Stimulated activated CD8-positive, alpha-beta memory T cell treated with anti-CD3 and anti-CD28 coated beads, Interleukin-2, amount 100 ng/mL, for 48 hours (primary cell): ENCODE measurements at places on chromosomes 5 and 9.

DNA sequence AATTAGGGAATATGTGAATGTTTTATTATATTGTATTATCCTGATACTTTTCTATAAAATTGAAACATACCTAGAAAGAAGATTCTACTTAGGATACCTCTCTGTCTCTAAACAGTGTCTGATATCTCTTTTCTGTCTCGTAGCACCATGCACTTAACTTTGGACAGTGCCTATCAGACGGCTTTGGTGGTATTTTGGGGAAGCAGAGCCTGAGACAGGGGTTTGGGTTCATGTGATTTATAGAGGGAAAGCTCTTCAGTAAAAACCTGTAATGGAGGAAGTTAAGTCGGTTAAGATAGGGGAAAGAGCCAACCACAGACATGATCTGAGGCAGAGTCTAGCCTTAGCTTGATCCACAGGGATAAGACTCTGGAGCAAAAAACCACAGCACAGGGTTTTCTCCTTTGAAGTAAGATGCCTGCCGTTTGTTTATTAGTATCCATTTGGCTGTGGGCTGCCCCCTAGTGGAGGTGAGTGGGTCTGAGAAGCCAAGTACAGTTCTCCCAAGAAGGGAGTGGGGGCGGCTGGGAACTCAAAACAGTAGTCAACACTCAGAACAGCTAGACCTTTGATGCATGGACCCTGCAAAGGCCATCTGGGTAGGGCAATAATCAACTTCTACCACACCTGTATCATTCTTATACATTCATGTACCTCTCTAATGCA lies 141.2 kb upstream of the ASTN2 start:
- DNase-seq, result peak; percentile 24

GRCh38 chr9:133773889-133774655 lies 35.9 kb upstream of the SARDH start:
- no peak for DNase-seq

DNA sequence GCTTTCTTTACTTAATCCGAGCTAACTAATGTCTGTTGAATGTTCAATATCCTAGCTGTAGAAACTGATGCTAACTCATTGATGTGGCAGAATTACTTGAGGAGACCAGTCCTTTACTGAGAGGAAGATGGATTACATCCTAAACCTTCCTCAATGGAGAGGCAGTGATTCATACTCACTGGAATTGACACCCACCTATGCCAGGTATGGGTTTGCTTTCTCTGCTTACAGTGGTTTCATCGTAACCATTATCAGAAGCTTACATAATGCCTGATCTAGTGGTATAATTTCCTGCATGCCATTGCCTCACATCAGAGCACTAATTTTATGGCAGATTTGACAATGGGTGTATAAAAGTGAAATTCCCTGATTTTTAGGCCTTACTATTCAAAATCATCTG lies 384.7 kb downstream of the ANXA1 start:
- DNase-seq, result no peak

DNA sequence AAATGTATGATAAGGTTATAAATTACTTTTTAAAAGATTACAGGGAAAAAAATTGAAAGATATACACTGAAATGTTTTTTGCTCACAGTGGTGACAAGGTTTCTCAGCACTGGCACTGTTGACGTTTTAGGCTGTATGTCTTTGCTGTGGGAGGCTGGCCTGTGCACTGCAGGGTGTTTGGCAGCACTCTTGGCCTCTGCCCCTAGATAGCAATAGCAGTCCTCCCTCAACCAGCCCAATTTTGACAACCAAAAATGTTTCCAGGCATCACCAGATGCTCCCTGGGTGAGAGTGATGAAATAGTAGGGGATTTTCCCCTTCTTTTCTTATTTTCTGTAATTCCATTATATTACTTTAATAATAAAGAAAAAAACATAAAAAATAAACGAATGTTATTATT lies 3.3 kb downstream of the CD274 start:
- no peak for DNase-seq

DNA sequence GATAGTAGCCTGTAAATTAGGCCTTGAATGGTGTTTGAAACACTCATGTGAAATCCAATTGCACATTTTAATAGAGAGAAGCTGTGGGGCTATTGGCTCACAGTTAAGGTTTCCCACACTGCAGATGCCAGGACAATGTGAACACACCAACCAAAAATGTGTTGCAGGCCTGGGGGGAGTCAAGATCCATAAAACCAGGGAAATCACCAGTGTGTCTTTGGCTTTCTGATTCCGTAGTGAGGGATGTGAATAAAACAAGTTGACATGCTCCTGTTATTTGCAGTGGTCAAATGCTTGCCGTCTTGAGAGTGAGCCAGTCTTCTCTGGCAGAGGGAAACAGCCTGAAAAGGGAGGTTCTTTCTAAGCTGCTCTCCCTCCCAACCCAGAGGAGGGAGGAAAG lies 79.0 kb downstream of the ZNF462 start:
- DNase-seq, result no peak

DNA sequence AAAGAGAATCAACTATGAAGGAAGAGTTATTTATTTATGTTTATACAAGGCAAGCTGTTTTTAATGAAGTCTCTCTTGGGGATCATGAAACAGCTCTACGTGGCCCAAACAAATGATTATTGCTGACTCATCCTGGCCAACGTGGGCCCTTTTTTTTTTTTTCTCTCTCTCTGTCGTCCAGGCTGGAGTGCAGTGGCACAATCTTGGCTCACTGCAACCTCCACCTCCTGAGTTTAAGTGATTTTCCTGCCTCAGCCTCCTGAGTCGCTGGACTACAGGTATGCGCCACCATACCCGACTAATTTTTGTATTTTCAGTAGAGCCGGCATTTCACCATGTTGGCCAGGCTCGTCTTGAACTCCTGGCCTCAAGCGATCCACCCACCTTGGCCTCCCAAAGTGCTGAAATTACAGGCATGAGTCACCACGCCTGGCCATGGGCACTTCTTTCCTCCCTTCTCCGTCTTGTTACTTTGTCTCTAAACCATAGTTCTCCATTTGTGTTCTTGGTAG lies 98.3 kb downstream of the BASP1 start:
- no peak for DNase-seq

- no peak for DNase-seq
These were observed 458.6 kb downstream of the ZSWIM6 start for GRCh38 chr5:61790678-61791077.

- DNase-seq, result no peak
These were observed 168.5 kb downstream of the SLC24A2 start for GRCh38 chr9:19620326-19620725.

DNA sequence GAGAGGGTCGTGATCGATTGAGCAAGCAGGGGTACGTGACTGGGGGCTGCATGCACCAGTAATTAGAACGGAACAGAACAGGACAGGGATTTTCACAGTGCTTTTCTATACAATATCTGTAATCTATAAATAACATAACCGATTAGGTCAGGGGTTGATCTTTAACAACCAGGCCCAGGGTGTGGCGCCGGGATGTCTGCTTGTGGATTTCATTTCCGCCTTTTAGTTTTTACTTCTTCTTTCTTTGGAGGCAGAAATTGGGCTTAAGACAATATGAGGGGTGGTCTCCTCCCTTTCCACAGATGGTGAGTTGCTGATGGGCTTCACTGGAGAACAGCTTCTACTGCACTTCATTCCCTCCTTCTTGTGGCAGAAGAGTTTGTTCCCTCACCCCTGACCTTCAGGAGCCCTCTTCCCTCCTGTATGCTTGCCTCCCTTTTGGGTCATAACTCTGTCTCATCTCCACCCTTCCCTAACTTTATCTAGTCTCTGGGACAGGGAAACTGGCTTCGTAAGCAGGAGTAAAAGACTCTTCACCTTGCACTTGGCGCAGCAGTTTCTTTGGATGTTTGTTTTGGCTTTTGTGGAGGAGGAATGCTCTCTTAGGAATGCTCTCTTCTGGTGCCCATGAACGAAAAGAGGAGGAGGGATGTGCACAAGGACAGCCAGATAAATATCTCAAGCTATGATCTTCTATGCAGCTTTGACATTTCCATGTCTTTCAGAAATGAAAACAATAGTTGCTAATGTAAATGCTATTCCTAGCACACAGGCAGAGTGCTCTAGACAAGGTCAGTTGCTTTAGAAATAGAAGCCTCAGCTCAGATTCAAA lies 139.8 kb upstream of the RPS23 start:
- DNase-seq, result no peak

- DNase-seq, result no peak
These were observed 37.8 kb downstream of the B4GALT1 start for GRCh38 chr9:33129251-33129885.

GRCh38 chr5:59173578-59173977 lies 590.7 kb downstream of the RAB3C start:
- no peak for DNase-seq

DNA sequence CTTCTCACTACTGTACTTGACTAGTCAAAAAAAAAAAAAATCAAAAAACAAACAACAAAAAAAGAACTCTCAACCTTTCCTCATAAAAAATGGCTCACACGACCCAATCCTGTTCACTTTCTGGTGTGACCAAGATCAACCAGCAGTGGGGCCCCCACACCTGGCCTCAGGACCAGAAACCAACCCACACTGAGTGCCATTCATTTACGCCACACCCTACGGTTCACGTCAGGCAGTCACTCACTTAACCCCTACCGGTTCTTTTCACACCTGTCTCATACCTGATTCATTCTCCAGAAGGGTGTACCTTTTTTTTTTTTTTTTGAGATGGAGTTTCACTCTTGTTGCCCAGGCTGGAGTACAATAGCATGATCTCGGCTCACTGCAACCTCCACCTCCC lies 5.7 kb downstream of the SUSD1 start:
- DNase-seq, result no peak

GRCh38 chr5:168364151-168364661 lies 72.8 kb downstream of the WWC1 start:
- no peak for DNase-seq

- DNase-seq, result no peak
These were observed 19.3 kb upstream of the SLC25A51 start for GRCh38 chr9:37923118-37923795.

DNA sequence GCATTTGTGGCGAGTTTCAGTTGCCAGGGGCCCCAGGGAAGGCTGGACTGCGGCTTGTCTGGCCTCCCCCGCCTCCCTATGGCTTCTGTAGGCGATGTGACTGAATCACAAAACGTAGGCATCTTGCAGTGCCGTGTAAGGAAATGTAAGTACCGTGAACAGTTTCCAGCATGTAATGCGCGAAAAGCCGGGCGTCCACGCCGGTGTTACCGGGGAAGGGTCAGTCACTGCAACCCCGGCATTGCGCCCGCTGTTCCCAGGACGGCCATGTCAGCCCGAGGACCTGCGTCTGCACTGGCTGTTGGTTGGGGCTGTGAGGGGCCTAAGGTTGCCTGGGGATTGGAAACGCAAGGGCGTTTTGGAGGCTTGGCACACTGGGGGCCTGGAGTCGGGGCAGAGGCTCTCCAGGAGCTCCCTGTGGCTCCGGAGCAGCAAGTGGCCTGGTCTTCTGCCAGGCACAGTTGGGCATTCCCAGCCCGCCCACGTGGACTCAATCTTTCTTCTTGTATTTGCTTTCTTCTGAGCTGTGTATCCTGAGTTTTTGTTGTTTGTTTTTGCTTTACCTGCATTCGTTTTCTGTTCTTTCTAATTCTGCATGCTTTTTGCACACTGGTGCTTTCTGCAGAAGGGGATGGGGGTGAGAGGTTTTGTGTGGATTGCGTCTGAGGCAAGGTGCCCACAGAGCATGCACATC lies 36.9 kb upstream of the PLEKHG4B start:
- no peak for DNase-seq

GRCh38 chr9:70030156-70030555 lies 13.5 kb upstream of the MAMDC2 start:
- no peak for DNase-seq

- no peak for DNase-seq
These were observed 680 bp downstream of the GPX8 start for GRCh38 chr5:55160493-55161209.

- no peak for DNase-seq
These were observed 11.5 kb downstream of the PDLIM4 start for GRCh38 chr5:132268769-132269551.

GRCh38 chr5:147822686-147823491 lies 8.6 kb downstream of the SPINK1 start:
- DNase-seq, result peak; percentile 8

- no peak for DNase-seq
These were observed 12.4 kb downstream of the CBY3 start for GRCh38 chr5:179668391-179668790.

- no peak for DNase-seq
These were observed 69.1 kb upstream of the NR4A3 start for GRCh38 chr9:99752417-99753109.

DNA sequence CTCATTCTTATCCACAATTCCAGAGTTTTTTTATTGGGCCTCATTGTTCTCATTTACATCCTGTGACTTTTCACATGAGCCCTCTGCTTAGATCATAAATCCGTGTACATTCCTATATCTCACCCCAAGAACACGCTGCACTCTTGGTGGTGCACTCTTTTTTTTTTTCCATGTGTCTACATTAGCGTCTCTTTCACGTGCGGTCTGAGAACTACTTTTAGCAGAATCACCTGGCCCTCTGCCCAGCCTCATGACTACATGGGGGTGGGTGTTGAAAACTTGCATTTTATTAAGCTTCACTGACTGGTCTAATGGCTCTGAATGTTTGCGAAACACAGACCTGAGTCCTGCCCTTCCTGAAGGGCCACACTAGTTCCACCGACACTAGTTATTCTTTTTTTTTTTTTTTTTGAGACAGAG lies 18.6 kb downstream of the C9orf57 start:
- DNase-seq, result no peak

DNA sequence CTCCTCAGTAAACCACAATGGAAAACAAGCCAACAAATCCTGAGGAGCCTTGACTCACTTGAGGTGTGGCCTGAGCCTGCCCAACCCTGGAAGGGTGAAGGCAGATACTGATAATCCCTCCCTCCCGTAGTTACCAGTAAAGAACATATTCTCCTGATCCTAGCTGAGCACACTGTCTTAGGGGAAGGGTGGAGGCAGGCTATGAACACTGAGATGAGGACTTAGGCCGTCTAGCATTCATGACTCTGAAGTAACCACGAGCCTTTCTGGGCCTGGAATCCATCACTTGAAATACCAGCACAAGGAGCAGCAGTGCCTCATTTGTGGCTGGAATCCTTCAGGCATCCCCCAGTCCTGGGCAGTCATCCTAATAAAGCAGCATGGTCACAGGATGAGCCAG lies 124.5 kb upstream of the PRLR start:
- no peak for DNase-seq

GRCh38 chr5:9781890-9782289 lies 151.7 kb upstream of the TAS2R1 start:
- no peak for DNase-seq

DNA sequence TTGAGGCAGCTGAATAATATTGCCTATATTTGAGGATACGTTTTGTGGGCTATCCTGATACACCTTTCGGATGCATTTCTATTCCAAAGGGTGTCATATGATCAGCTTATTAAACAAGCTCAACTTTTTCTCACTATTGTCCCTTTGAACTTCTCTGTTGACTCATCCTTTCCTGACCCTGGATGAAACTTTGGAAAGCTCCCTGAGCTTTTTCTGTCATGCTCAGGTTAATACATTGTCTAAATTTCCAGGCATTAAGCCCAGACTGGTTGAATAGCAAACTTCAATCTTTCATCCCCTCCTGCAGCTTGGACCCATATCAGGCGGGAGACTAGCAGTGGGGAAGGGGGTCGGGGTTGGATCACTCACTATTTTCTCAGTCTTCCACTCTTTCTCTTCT lies 104.9 kb upstream of the PTPN3 start:
- DNase-seq, result no peak
